ENCODE measurements at places on chromosomes 2 and 18. TPM values are rescaled to one million over a fixed set of nuclear protein-coding genes. Genes with fewer than 3 reads are reported as not detected.
A peak's percentile ranks its signal among the peaks of the same experiment; 100 is the strongest.

DNA sequence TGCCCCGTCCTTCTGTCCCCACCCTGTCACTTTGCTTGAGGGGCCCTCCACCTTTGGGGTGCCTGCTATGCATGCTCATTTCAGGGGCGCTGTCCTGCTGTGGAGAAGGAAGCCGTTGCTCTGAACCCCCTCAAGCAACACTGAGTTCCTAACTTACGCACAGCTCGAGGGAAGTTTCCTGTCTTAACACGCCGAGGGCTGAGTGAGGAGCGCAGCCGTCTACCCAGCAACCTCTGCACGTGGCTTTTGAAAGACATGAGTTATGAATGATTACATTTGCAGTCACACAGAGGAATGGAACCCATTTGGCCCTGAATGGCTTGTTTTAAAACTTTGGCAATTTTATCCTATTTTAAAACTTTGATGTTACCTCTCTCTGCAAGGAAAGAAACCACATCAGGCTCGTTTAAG, 14.0 kb downstream of the RAMP1 start:
- DNase-seq, result no peak

DNA sequence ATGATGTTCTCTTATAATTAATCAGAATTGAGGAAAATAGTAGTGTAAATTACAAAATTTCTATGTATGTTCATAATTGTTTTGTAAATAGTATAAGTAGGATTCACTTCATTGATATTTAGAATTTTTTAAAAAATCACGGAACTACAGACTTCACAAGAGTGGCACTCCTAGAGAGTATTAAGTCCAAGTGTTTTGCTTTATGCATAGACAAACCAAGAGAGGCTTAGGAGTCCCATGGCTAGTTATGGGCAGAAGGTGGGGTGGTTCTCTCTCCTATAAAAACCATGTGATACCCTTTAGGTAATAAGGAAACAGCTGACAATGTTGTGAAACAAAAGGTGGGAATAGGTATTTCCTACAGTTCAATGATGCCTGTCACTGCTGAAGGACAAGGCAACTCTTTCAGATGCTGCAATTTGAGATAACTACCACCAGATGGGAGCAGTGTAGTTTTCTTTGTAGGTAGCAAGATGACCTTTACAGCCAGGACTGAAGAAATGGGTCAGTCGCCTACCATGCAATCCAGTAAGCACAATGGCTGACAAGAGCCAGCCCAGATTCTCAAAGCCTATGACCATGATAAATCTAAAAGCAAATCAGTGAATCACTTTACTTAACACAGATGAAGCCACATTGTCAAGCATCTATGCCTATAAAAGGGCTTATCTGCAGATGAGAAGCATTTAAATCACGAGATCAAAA, 83.9 kb downstream of the AAK1 start:
- no peak for DNase-seq

- DNase-seq, result no peak
Measured at GRCh38 chr2:99877963-99878362, 264.4 kb downstream of the AFF3 start.

DNA sequence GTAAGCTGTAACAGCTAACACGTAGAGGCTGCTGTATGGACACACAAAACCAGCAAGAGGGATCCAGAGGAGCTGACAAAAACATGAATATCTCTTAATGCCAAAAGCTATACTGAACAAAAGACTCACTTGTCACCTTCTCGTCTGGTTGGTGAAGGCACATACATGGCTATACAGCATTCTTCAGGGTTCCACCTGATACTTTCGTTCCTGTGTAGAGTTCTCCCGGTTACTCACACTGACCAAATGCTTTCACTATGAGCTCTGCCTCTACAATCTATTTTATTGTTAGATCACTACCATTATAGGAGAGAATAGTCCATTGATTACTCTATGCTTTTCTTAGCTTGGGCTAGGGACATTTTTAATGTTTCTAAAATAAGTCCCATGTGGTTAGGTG, 193.1 kb downstream of the HNMT start:
- DNase-seq, result no peak

- no peak for DNase-seq
Measured at GRCh38 chr2:187478719-187479118, 30.7 kb upstream of the CALCRL start.

DNA sequence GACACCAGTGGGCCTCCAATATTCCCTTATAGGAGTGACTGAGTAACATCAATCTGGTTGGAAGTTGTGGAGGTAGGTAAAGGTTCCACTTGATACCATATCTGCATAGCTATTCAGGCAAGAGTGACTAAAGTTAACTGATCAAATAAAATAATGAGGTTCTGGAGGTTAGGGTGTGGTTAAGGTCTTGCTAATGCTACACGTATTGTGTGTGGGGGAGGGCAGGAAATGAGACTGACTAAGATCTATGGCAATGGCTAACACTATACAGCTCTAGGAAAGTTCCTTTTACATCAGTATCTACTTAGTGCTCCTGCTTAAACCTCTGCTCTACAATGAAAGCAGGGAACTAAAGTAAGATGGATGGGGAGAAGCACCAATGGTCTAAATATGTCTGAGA, 149.1 kb upstream of the MGAT5 start:
- DNase-seq, result no peak

- DNase-seq, result no peak
Measured at GRCh38 chr2:112919086-112919485, 8.1 kb downstream of the IL37 start.

DNA sequence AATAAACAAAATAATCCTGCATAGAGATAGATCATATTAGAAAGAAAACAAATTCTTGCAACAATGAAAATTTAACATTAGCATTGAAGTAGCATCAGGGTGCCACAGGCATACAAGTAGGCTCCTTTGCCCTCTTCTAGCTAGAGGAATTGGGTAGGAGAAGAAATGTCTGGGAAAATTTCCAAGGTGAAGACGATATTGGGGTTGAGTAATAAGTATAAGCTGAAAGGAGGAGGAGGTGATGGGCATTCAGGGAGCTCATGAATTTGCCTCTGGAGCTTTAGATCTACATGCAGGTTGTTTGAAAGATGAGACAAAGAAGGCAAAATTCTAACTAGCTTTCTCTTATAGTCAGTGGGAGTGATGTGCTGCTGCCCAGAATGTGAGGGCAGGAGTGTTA, 504.9 kb downstream of the CCDC85A start:
- no peak for DNase-seq

- DNase-seq, result no peak
Measured at GRCh38 chr2:120631724-120632123, 103.9 kb upstream of the GLI2 start.

DNA sequence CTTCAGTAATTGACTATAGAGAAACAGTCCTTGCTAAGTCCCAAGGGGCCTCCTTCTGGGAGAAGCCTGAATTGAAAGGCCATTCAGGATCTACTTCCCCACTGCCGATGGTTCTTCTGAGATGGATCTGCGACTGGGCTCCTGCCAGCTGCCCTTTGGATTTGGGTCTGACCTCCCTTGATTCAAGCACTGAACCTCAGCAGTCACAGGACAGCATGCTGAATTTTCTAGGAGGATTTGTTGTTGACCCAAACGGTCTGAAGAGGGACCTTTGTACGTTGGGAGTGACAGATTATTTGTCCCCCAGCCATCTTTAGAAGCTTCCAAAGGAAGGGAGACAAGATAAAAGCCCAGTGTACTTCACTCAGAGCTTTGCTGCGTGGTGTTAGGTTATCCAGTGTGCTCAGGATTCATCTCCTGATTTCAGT, 67.1 kb downstream of the NXPH2 start:
- DNase-seq, result no peak

GRCh38 chr2:152036611-152037469, 62.0 kb downstream of the CACNB4 start:
- DNase-seq, result peak; percentile 80

- DNase-seq, result no peak
Measured at GRCh38 chr2:184637781-184638180, 39.5 kb downstream of the ZNF804A start.

DNA sequence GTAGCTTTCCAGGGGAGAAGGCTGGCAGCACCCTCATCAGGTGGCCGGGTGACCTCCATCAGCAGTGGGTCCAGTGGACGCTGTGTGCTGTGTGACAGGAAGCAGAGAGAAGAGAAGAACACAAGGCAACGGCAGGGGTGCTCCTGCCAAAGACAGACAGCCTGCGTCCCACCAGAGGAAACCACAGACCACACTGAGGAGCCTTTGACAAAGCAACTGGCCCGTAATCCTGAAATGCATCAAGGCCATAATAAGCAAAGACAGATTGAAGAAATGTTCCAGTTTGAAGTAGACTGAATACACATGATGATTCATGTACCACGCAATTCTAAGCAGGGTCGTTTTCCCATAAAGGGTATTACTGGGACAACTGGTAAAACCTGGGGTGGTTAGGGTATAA, 172.4 kb downstream of the FBXO15 start:
- no peak for DNase-seq

DNA sequence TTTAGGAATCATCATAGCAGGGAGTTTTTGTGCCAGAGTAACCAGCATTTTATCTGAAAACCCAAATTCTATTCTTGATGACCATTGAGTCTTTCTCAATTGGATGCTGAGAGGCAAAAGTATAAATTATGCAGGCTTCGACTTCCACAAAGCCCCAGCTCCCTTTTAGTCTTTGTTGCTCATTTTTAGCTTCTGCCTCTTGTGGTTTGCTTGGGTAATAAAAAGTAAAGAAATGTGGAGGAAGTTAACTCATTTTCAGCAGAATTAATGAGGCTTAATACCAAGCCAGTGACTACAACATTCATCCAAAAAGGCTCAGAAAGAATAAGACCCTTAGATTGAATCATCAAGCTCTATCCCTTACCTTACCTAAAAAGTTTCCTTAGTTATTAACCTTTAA, 18.6 kb downstream of the ERMN start:
- DNase-seq, result no peak

DNA sequence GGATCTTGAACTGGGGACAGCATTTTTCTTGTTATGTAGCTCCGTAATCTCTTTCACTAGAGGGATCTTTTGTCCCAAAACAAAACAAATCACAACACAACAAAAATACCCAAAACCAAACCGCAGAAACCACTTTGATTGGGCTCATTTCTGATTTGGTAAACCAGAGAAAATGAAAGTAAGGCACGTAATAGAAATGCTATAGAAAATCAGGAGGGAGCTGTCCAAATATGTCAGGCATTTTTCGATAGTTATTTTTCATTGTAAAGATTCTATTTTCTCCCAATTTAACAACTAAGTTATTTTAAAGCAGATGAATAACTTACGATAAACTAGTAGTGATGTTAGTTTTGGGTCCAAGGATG, 406.5 kb downstream of the XIRP2 start:
- DNase-seq, result peak; percentile 27

GRCh38 chr2:15748736-15749323, 157.2 kb downstream of the DDX1 start:
- no peak for DNase-seq

- no peak for DNase-seq
Measured at GRCh38 chr2:157508676-157509075, 64.8 kb upstream of the CYTIP start.

DNA sequence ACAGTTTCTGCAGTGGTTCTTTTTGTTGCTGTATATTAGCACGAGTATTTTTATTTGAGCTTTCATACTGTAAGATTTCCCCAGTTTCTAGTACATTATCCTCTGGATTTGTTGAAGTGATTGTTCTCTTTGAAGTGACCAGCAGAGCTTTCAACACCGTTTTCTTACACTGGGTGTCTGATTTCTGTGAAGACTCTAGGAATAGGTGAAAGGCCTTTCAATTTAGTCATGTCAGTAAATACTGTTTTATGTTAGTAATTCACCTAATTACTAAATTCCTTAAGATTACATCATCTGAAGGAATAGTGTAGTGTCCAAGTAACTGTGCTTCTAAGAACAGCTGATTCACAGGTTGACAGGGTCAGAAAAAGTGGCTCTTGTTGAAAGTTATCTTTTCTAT, 2.3 kb downstream of the PPM1B start:
- DNase-seq, result peak; percentile 13

DNA sequence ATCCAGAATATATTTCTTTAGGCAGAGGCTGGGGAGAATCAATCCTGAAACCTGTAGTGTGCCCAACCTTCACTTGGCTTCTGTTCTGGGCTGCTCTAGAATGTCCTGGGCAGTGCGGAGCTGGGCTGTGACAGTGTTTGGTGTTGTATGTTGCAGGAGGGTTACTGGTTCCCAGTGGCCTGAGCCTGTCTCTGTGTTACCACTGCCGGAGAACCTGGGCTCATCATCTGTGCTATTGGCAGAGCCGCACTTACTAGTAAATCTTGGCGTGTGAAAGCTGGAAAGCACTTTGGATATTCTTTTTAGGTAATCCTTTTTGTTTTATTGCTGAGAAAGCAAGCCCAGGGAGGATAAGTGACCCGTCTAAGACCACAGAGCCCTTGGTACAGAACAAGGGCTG, 412.9 kb downstream of the SLC4A3 start:
- DNase-seq, result no peak

- no peak for DNase-seq
Measured at GRCh38 chr2:217357886-217358620, 498.2 kb upstream of the TNP1 start.

GRCh38 chr2:184041077-184041476, 557.3 kb upstream of the ZNF804A start:
- no peak for DNase-seq

- DNase-seq, result no peak
Measured at GRCh38 chr2:29050591-29050990, 23.7 kb downstream of the PCARE start.

- no peak for DNase-seq
Measured at GRCh38 chr2:216520112-216520511, 21.5 kb downstream of the RPL37A start.

DNA sequence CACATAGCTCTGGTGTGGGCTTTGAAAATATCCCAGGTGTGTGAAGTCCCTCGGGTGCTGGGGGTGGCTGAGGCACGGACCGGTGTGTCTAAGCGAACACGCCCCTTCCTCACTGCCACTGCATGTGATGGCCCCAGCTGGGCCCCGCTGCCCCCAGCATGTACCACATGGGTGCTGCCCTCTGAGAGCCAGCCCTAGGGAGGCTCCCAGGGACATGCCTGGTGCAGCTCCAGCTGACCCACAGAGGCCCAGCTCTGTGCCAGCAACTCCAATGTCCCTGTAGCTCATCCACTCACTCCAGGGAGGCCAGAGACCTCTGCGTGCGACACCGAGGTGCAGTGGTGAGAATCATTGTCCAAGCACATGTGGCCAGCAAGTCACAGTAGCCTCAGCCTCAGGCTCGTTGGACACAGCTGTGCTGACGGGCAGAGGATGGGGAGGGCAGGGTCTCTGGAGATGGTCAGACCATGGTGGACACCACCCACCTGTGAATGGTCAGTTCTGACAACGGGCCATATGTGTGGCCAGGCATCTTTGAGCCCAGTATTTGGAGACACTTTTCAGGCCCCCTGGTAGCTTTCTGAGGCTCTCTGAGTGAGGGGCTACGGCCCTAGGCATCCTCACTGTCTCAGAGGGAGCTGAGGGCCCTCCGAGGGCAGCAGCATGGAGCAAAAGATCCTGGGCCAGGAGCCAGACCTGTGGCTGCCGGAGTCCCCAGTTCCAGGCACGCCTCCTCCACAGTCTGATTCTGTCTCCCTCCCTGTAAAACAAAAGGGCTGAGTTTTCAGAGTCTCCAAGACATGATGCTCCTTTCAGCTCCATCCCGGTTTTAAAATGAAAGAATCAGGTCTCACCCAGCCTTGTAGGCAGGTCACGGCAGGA, 220.7 kb downstream of the NDUFA10 start:
- DNase-seq, result no peak

Gene KCNJ3
- 8.6 TPM for polyA plus RNA-seq

Gene HOXD1
- 10.1 TPM for polyA plus RNA-seq

Gene CNTNAP5
- 0.03 TPM for polyA plus RNA-seq

Gene CCDC141
- 0.30 TPM for polyA plus RNA-seq

Gene MC2R
- polyA plus RNA-seq, result not detected

Gene FIGN
- polyA plus RNA-seq, result 14.1 TPM

Gene CCT7
- polyA plus RNA-seq, result 276 TPM

Gene SOWAHC
- 16.7 TPM for polyA plus RNA-seq

Gene FRZB
- 10.9 TPM for polyA plus RNA-seq

Gene IL1A
- polyA plus RNA-seq, result 0.17 TPM

Gene STARD6
- polyA plus RNA-seq, result not detected

Gene ZNF638
- polyA plus RNA-seq, result 285 TPM

Gene DRC1
- 3.4 TPM for polyA plus RNA-seq
